Nephron progenitor cell (in vitro differentiated cells): ENCODE measurements at places on chromosomes 12 and 14.

- peak overlapping the region; percentile 58 for H3K27ac ChIP-seq
- H3K27me3 ChIP-seq = no peaks in the 10 kb centered on the region
- peak; percentile 40 for DNase-seq
These were observed 7.3 kb upstream of the INF2 start for GRCh38 chr14:104682107-104682593.

DNA sequence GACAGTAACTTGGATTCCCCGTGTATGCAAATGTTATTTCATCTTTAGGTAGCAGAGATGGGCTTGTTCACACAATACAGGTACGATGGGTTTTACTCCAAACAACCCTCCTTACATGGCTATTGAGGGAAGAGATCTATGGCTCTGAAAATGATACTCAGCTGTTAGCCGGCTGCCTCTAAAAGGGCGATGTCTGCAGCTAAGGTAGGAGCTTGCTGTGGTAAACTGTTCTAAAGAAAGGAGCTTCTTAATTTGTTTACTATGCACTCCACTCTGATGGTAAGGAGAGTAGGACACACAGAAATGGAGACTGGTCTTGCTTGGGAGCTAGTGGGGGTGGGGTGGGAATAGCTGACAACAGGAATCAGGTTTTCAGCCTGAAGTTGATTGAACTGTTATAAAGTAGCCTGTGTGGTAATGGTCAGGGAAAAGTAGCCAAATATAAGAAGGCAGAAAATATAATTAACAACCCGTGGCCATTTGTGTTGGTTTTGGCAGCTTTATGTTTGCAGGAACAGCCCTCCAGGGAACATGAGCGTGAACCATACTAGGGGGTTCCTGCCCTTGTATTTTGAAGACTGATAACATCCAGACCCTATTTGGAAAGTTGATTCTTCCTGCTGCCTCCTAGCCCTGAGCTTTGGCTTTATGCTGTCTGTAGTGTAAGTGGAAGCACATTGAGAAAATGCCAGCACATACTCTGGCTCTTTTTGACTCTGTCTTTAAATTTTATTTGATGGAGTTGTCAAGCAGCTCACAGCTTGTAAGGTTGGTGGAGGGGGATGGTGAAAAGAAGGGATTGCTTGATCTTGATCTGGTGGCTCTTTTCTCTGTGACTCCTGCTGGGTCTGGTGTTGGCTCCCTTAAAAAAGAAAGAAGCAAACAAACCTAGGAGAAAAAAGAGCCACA is 929.8 kb downstream of the DIO2 start:
- H3K36me3 ChIP-seq = no peaks in the 10 kb centered on the region
- H3K4me3 ChIP-seq = peak overlapping the region; percentile 92
- peak; percentile 33 for DNase-seq
- peak overlapping the region; percentile 37 for H3K27ac ChIP-seq
- peaks cover 30% of the 10 kb centered on the region for H3K27me3 ChIP-seq
- H3K4me1 ChIP-seq = peaks cover 67% of the 10 kb centered on the region

DNA sequence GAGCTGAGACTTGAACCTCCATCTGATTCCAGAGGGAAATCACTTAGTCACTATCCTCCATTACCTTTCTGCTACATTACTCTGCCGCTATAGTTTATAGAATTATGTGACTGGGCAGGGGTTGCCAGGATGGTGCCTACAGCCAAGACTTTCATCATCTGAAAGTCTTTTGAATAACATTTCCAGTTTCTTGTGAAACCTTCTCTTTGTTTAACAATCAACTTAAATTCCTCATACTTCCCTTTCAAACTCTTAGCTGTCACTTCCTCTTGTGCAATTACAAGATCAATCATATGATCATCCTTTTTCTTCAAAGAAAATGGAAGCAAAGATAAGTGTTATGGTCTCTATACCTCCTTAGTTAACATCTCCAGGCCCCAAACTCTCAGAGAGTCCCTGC is 25.4 kb upstream of the PELI2 start:
- H3K4me3 ChIP-seq = no peak overlapping the region
- peaks cover 17% of the 10 kb centered on the region for H3K4me1 ChIP-seq
- no peaks in the 10 kb centered on the region for H3K36me3 ChIP-seq
- no peak overlapping the region for H3K27ac ChIP-seq

DNA sequence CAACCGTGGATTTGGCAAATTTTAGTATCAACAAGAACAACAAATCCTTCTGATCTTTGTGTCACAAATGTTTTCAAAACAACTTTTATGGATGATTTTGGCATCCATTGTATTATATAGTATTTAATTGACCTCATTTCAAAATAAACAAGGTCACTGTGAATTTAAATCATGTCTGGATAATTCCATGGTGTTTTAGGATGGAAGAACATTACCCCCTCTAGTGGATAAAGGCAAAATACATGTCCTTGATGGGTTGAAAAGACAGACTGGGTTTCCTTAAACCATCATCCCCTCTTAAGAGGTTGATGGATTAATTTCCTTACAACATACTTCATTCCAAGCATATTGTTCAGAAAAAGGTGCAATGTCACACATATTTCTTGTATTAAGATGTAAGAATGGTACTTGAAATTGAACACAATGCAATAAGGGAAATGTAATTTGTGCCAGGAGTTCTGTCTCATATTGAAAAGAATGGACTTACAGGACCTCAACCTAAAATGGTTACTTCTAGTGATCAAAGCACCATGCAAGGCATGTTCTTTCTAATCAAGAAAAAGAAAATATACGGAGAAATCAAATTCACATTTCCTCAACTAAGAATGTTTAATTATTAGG is 352.0 kb downstream of the BCAT1 start:
- H3K4me3 ChIP-seq = no peak overlapping the region
- peaks cover 3% of the 10 kb centered on the region for H3K27me3 ChIP-seq
- DNase-seq = no peak
- no peaks in the 10 kb centered on the region for H3K36me3 ChIP-seq
- H3K4me1 ChIP-seq = peaks cover 23% of the 10 kb centered on the region

DNA sequence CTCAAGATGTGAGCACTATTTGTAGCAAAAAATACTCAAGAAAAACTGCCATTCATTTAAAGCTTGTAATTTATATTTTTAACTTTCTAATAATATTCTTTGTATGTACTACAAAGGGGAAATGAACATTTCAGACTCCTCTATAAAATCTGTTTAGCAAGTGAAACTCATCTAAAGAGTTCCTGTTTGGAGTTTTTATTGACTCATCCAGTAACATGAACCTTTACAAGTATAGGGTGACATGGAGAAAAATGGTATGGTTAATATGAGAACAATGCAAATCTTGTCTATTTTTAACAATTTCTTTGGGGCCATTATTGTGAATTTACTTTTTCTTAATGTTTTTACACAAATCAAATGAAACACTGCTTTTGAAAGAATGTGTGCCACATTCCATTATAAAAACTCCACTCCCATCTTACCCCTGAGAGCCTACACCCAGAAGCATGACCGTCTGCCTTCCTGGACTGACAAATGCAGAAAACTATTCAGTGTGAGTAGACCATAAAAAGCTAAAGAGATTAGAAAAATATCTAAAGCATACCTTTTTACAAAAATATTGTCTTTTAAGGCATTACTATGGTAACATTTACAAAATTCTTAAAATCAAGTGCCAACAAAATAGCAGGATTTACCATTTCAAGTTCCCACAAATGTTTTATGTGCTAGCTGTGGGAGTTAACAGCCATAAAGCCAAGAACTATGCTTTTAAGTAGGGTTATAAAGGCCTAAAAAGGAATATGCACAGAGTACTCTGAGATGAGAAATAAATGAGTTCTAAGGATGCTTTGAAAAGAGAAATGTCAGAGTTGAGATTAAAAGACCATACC is 144.0 kb downstream of the ADAMTS20 start:
- H3K4me1 ChIP-seq = peaks cover 55% of the 10 kb centered on the region
- no peak for DNase-seq
- peaks cover 12% of the 10 kb centered on the region for H3K36me3 ChIP-seq
- H3K27ac ChIP-seq = peak overlapping the region; percentile 91
- H3K27me3 ChIP-seq = no peaks in the 10 kb centered on the region
